ENCODE measurements at places on chromosomes 1 and 21. TPM values are rescaled to one million over a fixed set of nuclear protein-coding genes. Genes with fewer than 3 reads are reported as not detected.

DNA sequence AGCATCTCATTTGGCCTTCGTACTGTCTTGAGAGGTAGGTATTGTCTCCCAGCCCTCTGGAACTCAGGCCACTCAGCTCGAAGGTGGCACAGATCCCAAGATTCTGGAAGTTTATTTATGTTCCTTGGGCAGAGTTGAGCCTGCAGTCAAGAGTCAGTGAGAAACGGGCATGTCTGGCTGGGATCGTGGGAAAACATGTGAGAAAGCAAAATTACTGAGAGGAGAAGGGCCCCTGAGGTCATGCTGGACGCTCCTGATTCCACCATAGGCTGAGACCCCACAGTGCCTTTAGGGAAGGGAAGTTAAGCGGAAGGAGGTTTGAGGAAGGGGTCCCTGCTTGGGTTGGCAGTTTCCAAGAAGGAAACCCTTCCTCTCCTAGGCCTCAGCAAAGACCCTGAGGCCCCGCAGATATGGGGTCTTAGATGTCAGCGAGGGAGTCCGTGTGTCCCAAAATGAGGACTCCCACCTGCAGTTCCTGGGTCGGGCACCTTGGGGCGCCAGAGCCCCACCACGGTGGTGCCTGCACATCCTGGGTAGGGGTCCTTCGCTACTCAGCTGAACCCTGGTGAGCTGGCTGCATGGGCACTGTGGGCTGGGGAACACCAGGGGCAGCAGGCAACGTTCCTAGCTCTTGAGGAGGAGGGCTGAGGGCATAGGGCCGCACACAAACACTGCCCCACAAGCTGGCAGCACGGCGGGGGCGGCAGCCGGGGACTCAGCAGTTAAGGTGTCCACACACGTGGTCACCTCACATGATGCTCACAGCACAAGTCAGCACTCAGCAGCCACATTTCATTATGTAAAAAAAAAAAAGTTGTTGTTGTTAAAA, 12.3 kb upstream of the SEMA4A start:
- DNase-seq: no peak

GRCh38 chr1:97379387-97380075, 541.3 kb downstream of the DPYD start:
- DNase-seq: peak; percentile 35

Gene FMN2
- 1.4 TPM for total RNA-seq

DNA sequence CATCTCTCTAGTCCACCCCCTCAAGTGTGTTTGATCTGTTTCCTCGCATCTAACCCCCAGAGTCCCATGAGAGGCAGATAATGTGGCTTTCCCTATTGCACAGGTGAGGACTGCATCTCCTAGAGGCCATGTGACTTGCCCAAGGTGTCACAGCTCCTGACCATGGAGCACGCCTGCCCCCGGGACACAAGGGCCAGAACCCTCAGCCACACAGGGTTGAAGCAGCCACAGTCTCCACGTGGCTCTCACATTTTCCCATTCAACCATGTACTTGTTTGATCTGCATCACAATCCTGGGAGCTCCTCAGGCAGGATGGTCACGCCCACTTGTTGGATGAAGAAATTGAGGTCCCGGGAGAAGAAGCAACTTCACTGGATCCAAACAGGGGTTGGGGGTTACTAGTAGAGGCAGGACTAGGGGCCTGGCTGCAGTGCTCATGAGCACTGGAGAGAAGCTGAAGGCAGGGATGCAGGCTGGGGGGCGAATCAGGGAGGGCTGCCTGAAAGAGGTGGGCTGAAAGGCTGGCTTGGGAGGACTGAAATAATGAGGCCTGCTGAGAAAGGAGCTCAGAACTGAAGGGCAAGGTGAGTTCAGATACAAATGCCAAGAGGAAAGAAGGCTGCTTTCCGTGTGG, 207.9 kb downstream of the PTPRU start:
- no peak for DNase-seq

Gene PATJ
- total RNA-seq: 4.5 TPM

- peak; percentile 67 for DNase-seq
Measured at GRCh38 chr1:167175901-167176300, 44.8 kb upstream of the POU2F1 start.

Gene RASAL2
- 12.2 TPM for total RNA-seq

DNA sequence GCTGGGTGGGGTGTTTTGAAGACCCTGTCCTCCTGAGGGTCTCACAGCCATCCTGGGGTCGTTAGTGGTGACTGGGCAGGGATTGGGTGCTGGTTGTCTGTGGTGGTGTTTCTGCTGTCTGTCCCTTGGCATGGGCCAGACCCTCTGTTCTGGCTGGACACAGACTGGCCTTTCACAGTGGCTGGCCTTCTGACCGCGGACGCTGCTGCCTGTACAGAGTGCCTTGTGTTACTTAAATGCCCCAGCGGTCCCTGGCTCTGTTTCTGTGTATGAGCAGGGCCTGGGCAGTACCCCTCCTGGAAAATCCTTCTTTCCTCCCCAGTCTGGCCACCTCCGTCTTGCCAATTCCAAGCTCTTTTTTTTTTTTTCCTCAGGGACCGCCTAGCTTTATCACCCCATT, 50.9 kb downstream of the SH3BGR start:
- DNase-seq: no peak

Gene CYYR1
- under 0.01 TPM for total RNA-seq

DNA sequence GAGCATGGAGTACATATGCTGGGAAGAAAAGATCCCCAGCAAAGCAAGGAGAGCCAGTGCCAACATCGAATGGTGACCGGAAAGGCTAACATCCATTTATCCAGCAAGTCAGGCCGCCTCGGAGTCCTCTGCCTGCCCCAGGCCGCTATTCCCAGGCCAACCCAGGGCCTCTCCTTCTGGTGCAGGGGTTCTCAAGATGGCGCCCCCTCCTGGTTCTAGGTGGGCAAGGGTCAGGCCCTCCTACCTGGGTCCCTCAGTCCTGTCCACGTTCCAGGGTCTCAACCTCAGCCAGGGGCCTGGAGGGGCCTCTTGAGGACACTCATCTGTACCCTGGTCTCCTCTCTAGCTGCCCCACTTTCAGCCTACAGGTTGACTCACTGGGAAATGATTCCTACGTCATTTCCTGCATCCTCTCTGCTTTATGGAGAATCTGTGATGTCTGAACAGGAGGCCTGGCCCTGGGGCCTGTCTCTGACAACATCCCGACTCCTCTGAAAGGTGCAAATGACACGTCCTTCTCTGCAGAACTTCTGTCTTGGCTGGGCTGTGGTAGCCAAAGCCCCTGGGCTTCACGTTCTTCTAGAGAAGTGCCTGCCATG, 145.3 kb downstream of the PSMG1 start:
- DNase-seq: peak; percentile 30

DNA sequence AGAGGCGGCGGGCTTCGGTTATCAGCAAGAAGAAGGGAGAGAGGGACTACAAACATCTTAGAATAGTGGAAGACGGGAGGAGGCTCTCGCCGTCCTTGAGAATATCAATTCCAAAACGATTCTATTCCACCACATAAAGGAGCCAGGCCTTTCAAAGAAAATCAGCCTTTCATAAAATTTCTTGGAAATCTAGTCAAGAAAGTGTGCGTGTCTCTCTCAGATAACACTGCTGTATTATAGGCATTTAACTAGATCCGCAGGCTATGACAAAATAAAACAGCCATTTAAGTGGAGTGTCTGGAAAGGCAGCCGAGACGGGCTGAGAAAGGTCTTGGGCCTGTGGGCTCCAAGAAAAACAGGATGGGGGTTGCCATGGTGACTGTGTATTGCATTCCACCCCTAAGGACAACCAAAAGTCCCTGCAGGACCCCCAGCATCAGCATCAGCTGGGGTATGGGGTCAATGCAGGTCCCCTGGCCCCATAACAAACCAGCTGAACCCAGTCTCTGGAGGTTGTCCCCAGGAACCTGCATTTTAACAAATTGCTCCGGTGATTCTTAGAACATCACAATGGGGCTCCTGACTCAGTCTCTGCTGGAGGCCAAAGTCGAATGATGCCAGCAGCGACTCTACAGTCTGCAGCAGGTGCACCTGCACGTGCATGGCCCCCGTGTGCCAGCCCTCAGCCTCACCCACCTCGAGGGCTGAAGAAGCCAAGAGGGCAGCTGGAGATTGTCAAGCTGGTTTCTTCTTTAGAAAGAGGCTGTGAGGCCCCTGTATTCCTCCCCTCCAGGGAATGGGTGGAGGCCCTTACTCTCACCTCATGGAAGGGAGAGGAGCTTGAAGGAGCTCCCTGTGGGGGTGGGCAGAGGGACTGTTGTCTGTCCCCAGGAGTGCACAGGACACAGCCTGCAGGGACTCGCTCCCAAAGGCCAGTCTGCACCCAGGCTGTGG, 287.4 kb downstream of the NPHP4 start:
- no peak for DNase-seq

Gene LDLRAP1
- 16.3 TPM for total RNA-seq

Gene EMC1
- 41.0 TPM for total RNA-seq

GRCh38 chr21:18369115-18369514, 34.5 kb downstream of the TMPRSS15 start:
- DNase-seq: no peak

- DNase-seq: no peak
Measured at GRCh38 chr1:119648620-119649004, 546 bp upstream of the ZNF697 start.

GRCh38 chr1:35539073-35539823, 18.0 kb downstream of the KIAA0319L start:
- no peak for DNase-seq

DNA sequence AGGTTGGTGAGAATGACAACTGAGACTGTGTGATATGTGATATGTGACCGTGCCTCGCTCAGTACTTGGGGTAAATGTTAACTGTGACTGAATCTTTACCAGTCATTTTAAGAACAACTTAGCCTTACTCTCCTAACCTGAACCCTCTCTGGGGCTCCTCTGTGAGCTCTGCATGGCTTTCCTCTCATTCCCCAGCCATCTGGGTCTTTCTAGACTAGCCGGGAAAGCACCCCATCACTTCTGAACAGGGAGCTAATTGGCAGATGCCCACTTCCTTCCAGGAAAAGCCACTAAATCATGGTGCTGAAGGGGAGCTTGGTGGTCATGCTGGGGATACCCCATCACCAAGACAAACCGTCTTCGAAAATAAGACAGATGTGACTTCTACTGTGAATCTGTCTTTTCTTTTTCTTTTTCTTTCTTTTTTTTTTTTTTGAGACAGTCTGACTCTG, 16.5 kb upstream of the FOXO6 start:
- DNase-seq: no peak

- DNase-seq: no peak
Measured at GRCh38 chr1:226973898-226974543, 33.9 kb downstream of the COQ8A start.

- DNase-seq: no peak
Measured at GRCh38 chr1:20487236-20487590, 1.2 kb upstream of the CAMK2N1 start.

GRCh38 chr1:16351456-16351993, 755 bp downstream of the FBXO42 start:
- peak; percentile 25 for DNase-seq

Gene PLA2G4A
- 20.7 TPM for total RNA-seq

DNA sequence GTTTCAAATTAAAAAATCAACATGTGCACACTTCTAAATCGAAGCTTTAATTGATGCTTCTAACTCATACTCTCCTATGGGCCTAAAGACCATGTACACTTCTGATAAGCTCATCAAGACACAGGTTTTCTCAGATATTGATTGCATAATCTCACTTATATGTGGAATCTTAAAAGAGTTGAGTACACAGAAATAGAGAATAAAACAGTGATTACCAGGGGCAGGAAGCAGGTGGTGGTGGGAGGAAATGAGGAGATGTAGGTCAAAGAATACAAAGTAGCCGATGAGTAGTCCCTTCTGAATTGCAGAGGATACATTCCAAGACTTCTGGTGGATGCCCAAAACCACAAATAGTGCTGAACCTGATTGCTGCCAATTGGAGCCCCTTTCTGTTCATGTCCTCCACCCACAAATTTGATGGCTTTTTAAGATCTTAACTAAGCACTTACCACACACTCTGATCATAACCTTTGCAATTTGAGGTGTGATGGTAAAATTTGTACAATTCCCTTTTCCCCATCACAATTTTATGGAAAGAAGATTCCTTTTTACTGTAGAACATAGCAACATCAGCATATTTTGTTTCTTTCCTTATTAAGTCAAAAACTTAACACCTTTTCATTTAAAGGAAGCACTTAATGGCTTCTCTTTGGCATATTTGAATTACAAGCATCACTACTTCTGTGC, 3.3 kb upstream of the CD1B start:
- DNase-seq: peak; percentile 7

GRCh38 chr1:206808615-206809014, 36.3 kb upstream of the IL10 start:
- DNase-seq: peak; percentile 17

GRCh38 chr21:46393941-46394594, 64.6 kb upstream of the DIP2A start:
- no peak for DNase-seq

GRCh38 chr1:58932859-58933598, 149.2 kb upstream of the JUN start:
- peak; percentile 90 for DNase-seq

DNA sequence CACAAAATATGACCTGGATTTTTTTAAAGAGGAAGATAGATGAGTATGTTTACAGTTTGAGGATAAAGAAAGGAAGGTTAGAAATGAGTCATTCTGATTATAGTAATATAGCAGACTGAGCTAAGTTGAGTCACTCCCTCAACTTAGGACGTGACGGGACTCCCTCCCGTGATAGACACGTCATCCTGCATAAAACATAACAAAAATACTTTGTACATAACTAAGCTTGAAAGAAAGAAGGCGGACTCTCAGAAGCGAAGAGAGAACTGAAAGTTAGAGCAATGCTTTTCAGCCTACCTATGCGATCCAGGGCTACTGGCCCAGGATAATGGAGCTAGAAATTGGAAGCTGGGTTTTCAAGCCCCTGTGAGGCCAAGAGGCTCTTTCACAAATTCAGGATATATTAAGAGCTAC, 53.0 kb upstream of the DESI2 start:
- peak; percentile 89 for DNase-seq

GRCh38 chr21:43306911-43307676, 119.8 kb downstream of the SIK1 start:
- DNase-seq: peak; percentile 96

GRCh38 chr1:244212797-244213475, 161.9 kb downstream of the ZBTB18 start:
- DNase-seq: no peak

Gene FCRLB
- 1.8 TPM for total RNA-seq

Gene DUSP12
- total RNA-seq: 82.8 TPM

Gene RRP15
- total RNA-seq: 22.3 TPM

Gene RASSF5
- 1.5 TPM for total RNA-seq

DNA sequence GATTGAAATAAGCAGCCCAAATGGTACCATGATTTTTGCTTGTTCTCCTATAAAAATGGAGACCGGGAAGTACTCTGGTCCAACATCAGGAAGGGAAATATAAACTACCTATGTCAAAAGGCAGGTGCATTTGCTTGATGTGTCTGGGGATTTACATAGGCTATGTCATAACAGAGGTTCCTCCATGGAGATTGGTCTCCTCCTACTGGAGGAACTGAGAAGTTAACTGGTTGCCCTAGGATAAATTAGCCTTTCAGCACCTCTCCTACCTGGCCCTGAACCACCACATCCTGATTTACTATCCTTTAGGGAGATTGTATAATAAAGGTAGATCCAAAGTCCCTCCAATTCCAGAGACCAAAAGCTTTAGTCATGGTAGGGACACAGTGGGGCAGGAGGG, 1109.3 kb upstream of the B3GALT2 start:
- DNase-seq: no peak

- DNase-seq: no peak
Measured at GRCh38 chr1:3868464-3869006, 11.3 kb downstream of the DFFB start.

- peak; percentile 87 for DNase-seq
Measured at GRCh38 chr1:156591432-156592157, at the start of gene NAXE. TSS of gene NAXE (plus strand) at chr1:156591776. CDS start at chr1:156591805, 29 bp downstream.

Data from Daoy (cell line).